ENCODE measurements at places on chromosomes 1 and 21. TPM values are rescaled to one million over a fixed set of nuclear protein-coding genes. Genes with fewer than 3 reads are reported as not detected.
A peak's percentile ranks its signal among the peaks of the same experiment; 100 is the strongest.

- DNase-seq = peak; percentile 78
- no peaks in the 10 kb centered on the region for H3K27me3 ChIP-seq
- H3K4me3 ChIP-seq = no peak overlapping the region
- H3K4me1 ChIP-seq = peaks cover 12% of the 10 kb centered on the region
Measured at GRCh38 chr1:53590531-53591515, 131.6 kb downstream of the DMRTB1 start.

DNA sequence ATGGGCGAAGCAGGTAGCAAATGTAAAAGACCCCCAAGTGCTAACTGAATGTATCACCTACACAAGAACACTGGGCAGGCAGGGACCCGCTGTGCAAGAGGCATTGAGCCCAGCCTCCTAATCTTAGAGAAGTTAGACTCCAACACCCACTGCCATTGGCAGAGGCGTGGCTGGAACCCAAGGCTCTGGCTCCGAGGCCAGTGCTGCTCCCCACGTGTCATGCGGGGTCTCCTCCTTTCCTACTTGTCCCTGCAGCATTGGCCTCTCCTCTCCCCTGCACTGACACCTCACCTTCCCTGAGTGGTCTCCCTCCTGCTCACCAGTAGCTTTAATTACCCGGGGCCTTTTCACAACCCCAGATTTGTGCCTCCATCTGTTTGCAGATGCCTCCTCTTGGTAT is 107.0 kb downstream of the GALNT2 start:
- DNase-seq = no peak
- no peaks in the 10 kb centered on the region for H3K27me3 ChIP-seq
- peaks cover 52% of the 10 kb centered on the region for H3K4me1 ChIP-seq
- no peaks in the 10 kb centered on the region for H3K36me3 ChIP-seq
- H3K27ac ChIP-seq = no peak overlapping the region

DNA sequence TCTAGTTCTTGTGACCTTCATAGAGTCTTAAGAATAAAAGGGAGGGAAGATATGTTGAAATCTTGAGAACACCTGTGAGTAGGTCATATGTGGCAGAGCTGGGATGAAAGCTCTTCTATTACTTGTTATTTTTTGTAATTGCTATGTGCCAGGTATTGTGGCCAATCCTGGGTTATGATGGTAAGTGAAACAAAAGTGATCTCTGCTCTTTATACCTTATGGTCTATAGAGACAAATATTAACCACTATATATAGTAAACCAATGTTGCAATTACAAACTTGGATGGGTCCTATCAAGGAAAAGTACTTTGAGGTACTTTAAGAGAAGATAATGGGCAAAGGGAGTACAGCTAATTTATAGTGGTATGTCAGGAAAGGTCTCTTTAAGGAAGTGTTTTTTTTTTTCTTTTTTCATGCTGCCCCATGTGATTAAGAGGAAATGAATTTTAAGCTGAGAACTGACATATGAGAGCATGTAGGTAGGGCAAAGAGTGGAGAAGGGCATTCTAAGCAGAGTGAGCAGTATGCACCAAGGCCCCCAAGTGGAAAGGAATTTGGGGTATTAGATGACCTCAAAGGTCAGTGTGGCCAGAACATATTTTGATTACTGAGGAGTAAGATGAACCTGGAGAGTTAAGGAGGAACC is 43.3 kb downstream of the POU2F1 start:
- H3K27me3 ChIP-seq = no peaks in the 10 kb centered on the region
- no peak overlapping the region for H3K4me3 ChIP-seq
- H3K27ac ChIP-seq = no peak overlapping the region
- no peaks in the 10 kb centered on the region for H3K36me3 ChIP-seq
- peaks cover 35% of the 10 kb centered on the region for H3K4me1 ChIP-seq
- no peak for DNase-seq

GRCh38 chr1:3555131-3555920 is 56.0 kb downstream of the MEGF6 start:
- no peak overlapping the region for H3K27ac ChIP-seq
- H3K4me3 ChIP-seq = no peak overlapping the region
- DNase-seq = no peak
- no peaks in the 10 kb centered on the region for H3K36me3 ChIP-seq
- H3K27me3 ChIP-seq = no peaks in the 10 kb centered on the region
- no peaks in the 10 kb centered on the region for H3K4me1 ChIP-seq

DNA sequence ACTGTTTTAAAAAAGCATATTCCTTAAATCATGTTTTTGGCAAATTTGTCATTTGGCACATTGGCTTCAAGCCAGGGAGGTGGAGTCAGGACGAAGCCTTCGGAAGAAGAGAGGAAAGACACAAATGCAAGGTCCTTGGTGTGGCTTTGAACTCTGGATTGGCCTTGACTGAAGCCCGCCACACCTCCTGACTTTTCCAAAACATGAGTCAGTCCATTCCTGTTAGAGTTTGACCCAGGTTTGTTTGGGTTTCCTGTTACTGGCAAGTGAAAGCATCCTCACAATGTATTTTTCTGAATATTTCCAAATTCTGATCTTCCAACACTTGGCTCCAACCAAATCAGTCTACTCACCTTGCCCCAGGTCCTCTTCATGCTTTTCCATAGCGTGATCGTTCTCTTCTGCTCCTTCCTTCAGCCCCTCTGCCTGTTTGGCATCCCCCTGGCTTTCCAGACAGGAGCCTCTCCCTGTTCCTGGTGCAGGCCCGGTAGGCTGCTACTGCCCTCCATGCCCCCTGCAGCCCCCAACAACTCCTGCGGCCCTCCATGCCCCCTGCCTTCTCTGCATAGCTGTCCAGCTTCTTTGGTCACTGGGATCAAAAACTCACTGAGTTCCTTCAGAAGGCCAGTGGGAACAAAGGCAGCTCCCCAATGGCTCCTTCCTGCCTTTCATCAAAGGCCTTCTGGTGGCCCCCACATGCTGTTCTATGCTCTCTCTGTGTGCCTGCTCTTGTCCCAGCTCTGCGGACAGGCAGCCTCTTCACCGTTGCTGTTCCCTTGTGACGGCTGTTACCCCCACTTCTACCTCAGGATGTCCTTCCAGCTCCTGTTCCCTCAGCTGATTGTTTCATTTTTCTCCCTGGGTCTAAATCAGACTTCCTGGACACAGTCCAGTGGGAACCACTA is 30.4 kb upstream of the SLC30A1 start:
- H3K27ac ChIP-seq = no peak overlapping the region
- DNase-seq = no peak
- H3K4me3 ChIP-seq = no peak overlapping the region
- H3K4me1 ChIP-seq = no peaks in the 10 kb centered on the region
- no peaks in the 10 kb centered on the region for H3K27me3 ChIP-seq
- H3K36me3 ChIP-seq = no peaks in the 10 kb centered on the region

DNA sequence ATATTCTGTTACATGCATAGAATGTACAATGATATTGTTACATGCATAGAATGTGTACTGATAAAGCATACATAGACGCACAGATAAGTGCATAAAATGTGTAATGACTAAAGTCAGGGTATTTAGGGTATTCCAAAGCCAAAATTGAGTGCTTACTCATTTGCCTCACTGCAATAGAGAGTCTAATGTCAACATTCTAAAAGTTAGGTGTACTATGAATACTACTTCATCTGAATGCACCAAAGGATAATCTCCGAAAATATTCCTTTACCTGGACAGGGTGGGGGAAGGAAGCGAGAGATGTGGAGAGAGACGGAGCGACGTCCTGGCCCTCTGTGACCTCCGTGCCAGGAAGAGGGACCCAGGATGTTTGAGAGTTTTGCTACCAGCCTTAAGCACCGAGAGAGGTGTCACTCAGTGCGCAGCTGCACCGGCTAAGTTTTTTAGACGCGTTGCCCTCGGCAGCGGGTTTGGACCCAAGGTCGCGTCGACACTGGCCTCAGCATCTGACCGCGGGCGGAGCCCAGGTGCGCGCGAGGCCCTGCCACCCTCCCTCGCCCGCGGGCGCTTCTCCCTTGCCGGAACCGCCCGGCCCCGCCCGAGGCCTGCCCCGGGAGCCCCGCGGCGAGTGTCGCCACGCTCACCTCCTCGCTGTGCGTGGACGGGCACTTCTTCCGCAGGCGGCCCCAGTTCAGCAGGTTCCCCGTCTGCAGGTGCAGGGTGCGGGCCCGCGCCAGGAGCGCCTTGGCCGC is 660 bp downstream of the GCLM start:
- peak; percentile 34 for DNase-seq
- H3K27me3 ChIP-seq = no peaks in the 10 kb centered on the region
- H3K27ac ChIP-seq = peak overlapping the region; percentile 82
- no peaks in the 10 kb centered on the region for H3K36me3 ChIP-seq
- peaks cover 45% of the 10 kb centered on the region for H3K4me1 ChIP-seq

DNA sequence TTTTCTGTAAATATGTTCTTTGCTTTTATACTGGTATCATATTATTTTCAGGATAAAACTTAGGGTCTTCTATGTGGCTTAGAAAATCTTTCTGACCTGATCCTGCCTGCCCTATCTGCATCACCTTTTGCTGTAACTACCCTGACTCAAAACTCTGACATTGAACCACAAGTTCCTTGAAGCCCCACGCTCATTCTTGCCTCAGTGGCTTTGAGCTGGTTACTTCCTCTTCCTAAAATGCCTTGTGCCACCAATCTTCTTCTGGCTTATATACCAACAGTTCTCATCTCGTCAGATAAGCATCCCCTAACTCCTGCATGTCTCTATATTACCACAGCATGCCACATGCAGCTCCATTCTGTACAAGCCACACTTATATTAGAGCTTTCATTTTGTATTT is 84.5 kb upstream of the LRRC7 start:
- H3K27ac ChIP-seq = no peak overlapping the region
- no peak for DNase-seq
- peaks cover 11% of the 10 kb centered on the region for H3K4me1 ChIP-seq

The HEYL gene
- total RNA-seq = 0.77 TPM

The PTPN22 gene
- total RNA-seq = 0.26 TPM

The NID1 gene
- 0.66 TPM for total RNA-seq

Measured in A673 (cell line).